ENCODE measurements at places on chromosomes 5 and 9. TPM values are rescaled to one million over a fixed set of nuclear protein-coding genes. Genes with fewer than 3 reads are reported as not detected.
A peak's percentile ranks its signal among the peaks of the same experiment; 100 is the strongest.

GRCh38 chr9:110115826-110116542 lies 92.0 kb downstream of the C9orf152 start:
- H3K4me3 ChIP-seq = no peak overlapping the region
- no peak for DNase-seq
- no peaks in the 10 kb centered on the region for H3K27me3 ChIP-seq
- no peaks in the 10 kb centered on the region for H3K36me3 ChIP-seq

GRCh38 chr5:127431977-127432585 lies 85.4 kb upstream of the PRRC1 start:
- no peak overlapping the region for H3K27ac ChIP-seq
- DNase-seq = no peak
- no peak overlapping the region for H3K4me3 ChIP-seq
- no peaks in the 10 kb centered on the region for H3K27me3 ChIP-seq
- no peaks in the 10 kb centered on the region for H3K36me3 ChIP-seq

DNA sequence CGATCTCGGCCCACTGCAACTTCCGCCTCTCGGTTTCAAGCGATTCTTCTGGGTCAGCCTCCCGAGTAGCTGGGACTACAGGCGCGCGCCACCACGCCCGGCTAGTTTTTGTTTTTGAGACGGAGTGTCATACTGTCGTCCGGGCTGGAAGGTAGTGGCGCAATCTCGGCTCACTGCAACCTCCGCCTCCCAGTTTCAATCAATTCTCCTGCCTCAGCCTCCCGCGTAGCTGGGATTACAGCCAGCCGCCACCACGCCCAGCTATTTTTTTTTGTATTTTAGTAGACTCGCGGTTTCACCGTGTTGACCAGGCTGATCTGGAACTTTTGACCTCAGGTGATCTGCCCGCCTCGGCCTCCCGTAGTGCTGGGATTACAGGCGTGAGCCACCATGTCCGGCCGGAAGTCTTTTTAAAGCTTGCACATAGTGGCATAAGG lies 1.2 kb downstream of the SMC5 start:
- peak overlapping the region; percentile 94 for H3K4me3 ChIP-seq
- peak overlapping the region; percentile 95 for H3K27ac ChIP-seq
- no peaks in the 10 kb centered on the region for H3K27me3 ChIP-seq
- H3K4me1 ChIP-seq = peaks cover 62% of the 10 kb centered on the region
- no peak for DNase-seq
- peaks cover 5% of the 10 kb centered on the region for H3K36me3 ChIP-seq

DNA sequence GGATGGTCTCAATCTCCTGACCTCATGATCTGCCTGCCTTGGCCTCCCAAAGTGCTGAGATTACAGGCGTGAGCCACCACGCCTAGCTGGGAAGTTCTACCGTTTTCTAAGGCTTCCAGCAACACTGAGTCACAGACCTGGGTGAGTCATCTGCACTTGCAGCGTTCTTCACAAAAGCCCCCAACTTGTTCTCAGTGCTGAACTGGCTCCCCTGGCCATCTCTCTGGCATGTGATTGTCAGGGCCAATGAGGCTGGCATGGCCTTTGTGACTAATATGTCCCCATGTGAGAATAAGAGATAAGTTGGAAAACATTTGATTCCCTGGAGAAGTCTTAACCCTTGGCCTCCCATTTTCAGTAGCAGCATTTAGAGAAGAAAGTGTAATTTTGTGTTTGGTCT lies 124.4 kb downstream of the WDR41 start:
- H3K27ac ChIP-seq = no peak overlapping the region
- no peak for DNase-seq
- H3K27me3 ChIP-seq = no peaks in the 10 kb centered on the region
- no peaks in the 10 kb centered on the region for H3K4me1 ChIP-seq
- no peaks in the 10 kb centered on the region for H3K36me3 ChIP-seq

DNA sequence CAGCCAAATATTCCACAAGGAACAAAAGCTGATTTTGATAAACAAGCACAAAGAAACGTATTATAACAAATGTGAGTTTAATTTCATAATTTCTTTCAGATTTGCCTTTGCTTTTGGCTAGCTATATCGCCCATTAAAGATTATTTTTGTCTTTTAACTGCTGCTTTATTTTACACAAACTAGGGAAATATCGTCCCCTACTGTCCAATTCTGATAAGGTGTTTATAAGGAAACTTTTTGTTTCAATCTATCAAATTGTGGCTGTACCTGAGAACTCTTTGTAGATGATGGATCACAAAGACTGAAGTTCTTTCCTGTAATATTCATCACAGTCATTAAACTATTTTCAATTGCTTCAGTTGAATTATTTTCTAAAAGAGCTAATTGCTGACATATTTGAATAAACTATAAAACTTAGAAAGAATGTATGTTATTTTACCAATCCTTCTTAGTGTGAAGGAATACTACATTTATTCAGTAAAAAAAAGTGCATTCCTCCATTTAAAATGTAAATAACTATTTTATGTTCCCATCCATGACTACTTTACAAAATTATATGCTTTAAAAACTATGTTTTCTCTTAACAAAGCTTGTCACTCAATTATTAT lies 431.3 kb upstream of the ITGA1 start:
- no peaks in the 10 kb centered on the region for H3K27me3 ChIP-seq
- DNase-seq = no peak
- H3K36me3 ChIP-seq = no peaks in the 10 kb centered on the region

DNA sequence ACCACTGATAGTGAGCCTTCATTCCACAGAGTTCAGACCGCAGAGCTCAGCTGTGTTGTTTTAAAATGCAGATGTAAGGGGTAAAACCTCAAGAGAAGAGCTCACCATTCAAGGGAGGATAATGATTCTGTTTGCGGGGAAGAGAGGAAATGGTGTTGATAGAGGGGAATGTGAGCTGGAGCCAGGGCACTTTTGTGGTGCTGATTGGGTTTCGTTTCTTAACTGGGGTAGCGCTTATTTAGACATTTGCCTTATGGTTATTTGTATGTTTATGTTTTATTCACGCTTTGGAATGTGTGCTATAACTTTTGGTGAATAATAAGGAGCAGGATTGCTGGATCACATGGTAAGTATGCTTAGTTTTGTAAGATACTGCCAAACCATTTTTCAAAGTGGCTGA lies 42.5 kb downstream of the STXBP1 start:
- H3K4me1 ChIP-seq = no peaks in the 10 kb centered on the region
- H3K4me3 ChIP-seq = no peak overlapping the region

DNA sequence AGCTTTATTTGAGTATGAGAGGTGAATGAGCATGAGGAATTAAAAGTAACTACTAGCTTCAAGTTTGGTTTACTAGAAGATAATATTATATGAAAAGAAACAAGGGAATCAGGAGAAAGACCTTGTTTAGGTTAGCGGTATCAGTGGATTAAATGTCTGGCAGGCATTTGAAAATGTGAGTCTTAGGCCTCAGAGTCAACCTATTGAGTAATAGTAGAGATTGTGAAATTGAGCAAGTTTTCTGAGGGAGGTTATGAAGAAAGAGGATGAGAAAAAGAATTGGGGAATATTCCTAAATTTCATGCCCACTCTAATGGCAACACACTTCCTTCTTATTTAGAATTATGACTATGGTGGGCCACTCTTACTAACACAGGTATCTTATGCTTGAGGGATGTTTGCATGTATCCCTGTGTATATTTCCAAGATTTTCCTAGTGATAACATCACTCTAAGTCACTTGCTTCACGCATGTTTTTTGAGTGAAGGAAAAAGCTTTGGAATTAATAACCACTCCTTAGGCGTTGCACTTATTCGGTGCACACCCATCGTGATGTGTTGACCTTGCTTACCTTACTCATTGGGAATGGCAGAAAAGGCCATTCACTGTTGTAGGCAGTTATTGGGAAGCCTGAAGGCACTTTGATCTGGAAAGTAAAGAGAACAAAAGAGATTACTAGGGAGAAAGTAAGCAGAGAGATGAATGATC lies 8.2 kb upstream of the ELL2 start:
- no peak for DNase-seq
- H3K4me3 ChIP-seq = no peak overlapping the region
- H3K4me1 ChIP-seq = no peaks in the 10 kb centered on the region
- H3K27ac ChIP-seq = no peak overlapping the region
- no peaks in the 10 kb centered on the region for H3K27me3 ChIP-seq
- no peaks in the 10 kb centered on the region for H3K36me3 ChIP-seq

DNA sequence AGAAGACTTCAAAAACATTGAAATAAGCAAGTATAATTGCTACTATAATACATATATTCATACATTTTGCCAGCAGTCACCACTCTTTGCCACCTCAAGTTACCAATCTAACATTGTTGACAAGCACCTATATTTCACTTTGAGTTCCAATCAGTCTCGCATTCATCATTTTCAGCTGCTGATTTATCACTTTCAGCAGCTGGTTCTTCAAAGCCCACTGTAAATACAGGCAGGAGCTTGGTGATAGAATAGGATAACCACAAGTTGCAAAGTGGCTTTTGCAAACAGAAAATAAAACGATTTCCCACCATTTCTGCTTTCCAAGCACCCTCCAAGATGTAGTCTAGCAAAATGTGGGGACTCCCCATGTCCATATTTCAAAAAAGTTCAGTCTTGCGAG lies 114.2 kb upstream of the ITGA1 start:
- no peaks in the 10 kb centered on the region for H3K27me3 ChIP-seq
- no peak for DNase-seq
- no peaks in the 10 kb centered on the region for H3K36me3 ChIP-seq
- H3K4me1 ChIP-seq = no peaks in the 10 kb centered on the region

DNA sequence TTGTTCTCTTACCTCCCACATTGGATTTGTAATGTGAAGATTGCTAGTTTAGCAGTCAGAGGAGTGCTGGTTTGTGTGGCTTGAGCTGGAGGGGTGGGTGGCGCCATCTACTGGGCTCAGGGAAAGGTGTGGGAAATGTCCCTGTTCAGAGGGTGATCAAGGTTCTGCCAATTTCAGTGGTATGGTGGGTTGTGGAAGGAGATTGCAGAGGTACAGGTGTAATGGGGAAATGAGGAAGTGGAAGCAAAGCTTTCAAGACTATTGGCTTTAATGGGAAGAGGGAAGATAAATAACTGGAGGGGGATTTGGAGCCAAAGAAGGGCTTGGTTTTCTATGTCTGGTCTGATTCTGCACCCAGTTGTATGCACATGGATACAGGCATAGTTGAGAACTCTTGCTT lies 76.4 kb downstream of the OSMR start:
- peak; percentile 40 for DNase-seq
- H3K27ac ChIP-seq = no peak overlapping the region
- no peak overlapping the region for H3K4me3 ChIP-seq
- H3K4me1 ChIP-seq = peaks cover 3% of the 10 kb centered on the region
- H3K27me3 ChIP-seq = no peaks in the 10 kb centered on the region

GRCh38 chr5:12330993-12331588 lies 426.8 kb upstream of the CTNND2 start:
- H3K4me1 ChIP-seq = no peaks in the 10 kb centered on the region
- H3K36me3 ChIP-seq = no peaks in the 10 kb centered on the region
- no peaks in the 10 kb centered on the region for H3K27me3 ChIP-seq
- H3K4me3 ChIP-seq = no peak overlapping the region
- H3K27ac ChIP-seq = no peak overlapping the region

DNA sequence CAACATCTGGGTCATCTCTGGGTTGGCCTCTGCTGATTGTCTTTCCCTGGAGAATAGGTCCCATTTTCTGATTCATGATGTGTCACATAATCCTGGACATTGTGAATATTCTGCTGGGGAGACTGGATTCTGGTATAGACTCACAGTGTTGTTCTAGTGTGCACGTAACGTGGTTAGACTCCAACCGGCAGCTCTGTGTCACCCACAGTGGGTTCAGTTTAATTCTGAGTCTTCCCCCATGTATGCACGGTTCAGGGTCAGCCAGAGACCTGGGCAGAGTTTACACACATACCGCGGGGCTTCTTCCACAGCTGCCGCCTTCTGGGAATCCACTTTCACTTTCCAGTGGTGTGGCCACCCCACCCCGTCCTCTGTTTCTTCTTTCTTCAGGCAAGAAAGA lies 38.0 kb upstream of the LRRC14B start:
- H3K4me3 ChIP-seq = no peak overlapping the region
- H3K4me1 ChIP-seq = no peaks in the 10 kb centered on the region
- H3K27me3 ChIP-seq = no peaks in the 10 kb centered on the region
- no peak for DNase-seq

- H3K4me3 ChIP-seq = no peak overlapping the region
- no peaks in the 10 kb centered on the region for H3K27me3 ChIP-seq
- H3K36me3 ChIP-seq = no peaks in the 10 kb centered on the region
Measured at GRCh38 chr5:4348919-4349318, 753.3 kb downstream of the IRX1 start.

DNA sequence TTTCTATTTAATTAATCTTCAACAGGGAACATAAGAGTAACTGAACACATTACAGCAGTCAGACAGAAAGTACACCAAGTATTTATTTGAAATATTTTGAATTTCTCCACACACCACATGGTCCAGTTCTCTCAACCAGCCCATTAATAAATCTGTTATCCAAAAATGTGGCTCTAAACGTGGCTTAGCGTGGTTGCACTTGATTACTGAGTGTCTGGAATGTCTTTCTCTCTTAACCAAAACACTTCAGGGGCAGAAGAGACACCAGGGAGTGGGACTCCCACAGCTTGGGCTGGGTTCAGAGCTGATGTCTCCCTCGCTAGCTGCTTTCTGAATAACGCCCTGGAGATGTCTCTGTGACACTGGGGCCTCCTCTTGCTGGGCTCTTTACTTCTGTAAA lies 52.6 kb upstream of the FANCC start:
- no peaks in the 10 kb centered on the region for H3K4me1 ChIP-seq
- H3K4me3 ChIP-seq = no peak overlapping the region
- no peaks in the 10 kb centered on the region for H3K36me3 ChIP-seq
- DNase-seq = no peak
- no peaks in the 10 kb centered on the region for H3K27me3 ChIP-seq

- H3K27ac ChIP-seq = no peak overlapping the region
- H3K4me3 ChIP-seq = no peak overlapping the region
- H3K4me1 ChIP-seq = no peaks in the 10 kb centered on the region
- no peak for DNase-seq
Measured at GRCh38 chr9:16720386-16720785, 150.1 kb downstream of the BNC2 start.

- H3K27ac ChIP-seq = no peak overlapping the region
- H3K4me3 ChIP-seq = no peak overlapping the region
- no peaks in the 10 kb centered on the region for H3K4me1 ChIP-seq
- H3K27me3 ChIP-seq = no peaks in the 10 kb centered on the region
- peak; percentile 21 for DNase-seq
Measured at GRCh38 chr5:162372256-162372655, 304.7 kb downstream of the GABRG2 start.

PCDHGC4 gene
- 2.8 TPM for total RNA-seq

PTGDS gene
- total RNA-seq = 3,328 TPM

SHISAL2B gene
- not detected for total RNA-seq

LCN15 gene
- total RNA-seq = 0.64 TPM

ADAMTS2 gene
- 8.7 TPM for total RNA-seq

BHMT2 gene
- 11.3 TPM for total RNA-seq

All from heart left ventricle (tissue), 16 donors.